Muscle of arm (tissue), 14 donors: ENCODE measurements at places on chromosomes 1 and 21. TPM values are rescaled to one million over a fixed set of nuclear protein-coding genes. Genes with fewer than 3 reads are reported as not detected.

PLCH2 gene
- 0.74 TPM for polyA plus RNA-seq

PLEKHO1 gene
- 64.4 TPM for polyA plus RNA-seq

C1QTNF12 gene
- 3.4 TPM for polyA plus RNA-seq

RPTN gene
- polyA plus RNA-seq, result not detected

CCNL2 gene
- polyA plus RNA-seq, result 121 TPM

- no peak for DNase-seq
Observed at GRCh38 chr1:24928689-24929397, 1.2 kb downstream of the RUNX3 start.

GRCh38 chr1:93148001-93148400, 32.2 kb downstream of the TMED5 start:
- no peak for DNase-seq

DNA sequence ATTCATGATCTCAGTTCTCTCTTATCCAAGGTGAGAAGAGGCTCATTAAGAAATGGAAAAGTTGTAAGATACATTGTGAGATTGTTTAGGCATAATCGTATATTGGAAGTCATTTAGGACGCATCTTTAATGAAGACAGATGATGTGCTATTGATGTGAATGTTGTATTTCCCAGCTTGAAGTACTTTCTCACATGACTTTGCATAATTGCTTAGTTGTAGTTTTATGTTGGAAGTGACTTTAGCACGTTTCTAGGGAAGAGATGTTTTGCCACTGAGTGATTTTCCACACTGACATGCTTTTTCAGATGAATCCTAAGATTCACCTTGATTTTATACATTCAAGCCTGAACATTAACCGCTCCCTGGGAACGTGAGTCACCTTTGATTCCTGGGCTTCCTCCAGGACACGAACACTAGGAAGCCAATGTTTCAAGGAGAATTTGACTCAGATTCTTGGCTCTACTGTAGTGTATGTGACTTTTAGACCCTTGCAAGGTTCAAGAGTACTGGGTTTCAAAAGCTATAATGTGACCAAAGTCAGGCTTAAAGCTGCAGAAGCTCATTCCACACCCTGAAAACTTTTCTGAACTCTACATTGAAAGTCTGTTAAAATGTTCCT, 27.9 kb downstream of the ANGEL2 start:
- peak; percentile 10 for DNase-seq
